HFFc6 (cell line): ENCODE measurements at places on chromosomes 1 and 21.

DNA sequence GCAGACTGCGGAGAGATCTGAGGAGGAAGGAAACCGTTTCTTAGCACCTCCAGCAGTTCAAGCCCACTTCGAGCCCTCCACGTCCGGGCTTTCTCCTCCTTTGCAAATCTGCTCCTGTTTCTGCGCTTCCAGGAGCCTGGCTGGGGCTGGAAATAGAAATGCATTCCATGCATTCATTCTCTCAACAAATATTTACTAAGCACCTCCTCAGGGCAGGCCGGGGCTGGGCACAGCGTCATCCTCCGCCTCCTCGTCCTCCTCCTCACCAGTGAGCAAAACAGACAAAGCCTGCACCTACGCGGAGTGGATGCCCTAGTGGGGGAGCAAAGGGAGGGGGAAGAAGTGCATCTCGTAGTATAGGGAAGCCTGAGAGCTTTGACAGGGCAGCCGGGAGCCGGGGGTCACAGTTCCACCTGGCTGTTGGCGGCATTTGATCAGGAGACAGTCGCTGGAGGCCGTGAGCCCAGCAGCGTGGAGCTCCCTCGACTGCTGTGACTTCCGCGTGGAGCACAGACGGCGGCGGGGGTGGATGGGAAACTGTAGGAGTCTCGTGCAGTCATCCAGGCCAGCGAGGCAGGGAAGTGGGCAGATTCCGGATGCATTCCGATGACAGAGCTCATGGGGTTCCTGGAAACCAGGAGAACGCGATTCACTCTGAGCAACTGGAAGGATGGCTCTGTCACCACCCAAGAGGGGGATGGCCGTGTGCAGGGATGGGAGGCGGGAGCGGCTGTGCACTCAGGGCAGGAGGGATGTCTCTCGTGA, 93.5 kb downstream of the SIK1 start:
- H3K4me1 ChIP-seq, result peaks cover 32% of the 10 kb centered on the region
- H3K36me3 ChIP-seq, result peaks cover 10% of the 10 kb centered on the region
- peak; percentile 95 for DNase-seq
- peak overlapping the region; percentile 100 for H3K27ac ChIP-seq

DNA sequence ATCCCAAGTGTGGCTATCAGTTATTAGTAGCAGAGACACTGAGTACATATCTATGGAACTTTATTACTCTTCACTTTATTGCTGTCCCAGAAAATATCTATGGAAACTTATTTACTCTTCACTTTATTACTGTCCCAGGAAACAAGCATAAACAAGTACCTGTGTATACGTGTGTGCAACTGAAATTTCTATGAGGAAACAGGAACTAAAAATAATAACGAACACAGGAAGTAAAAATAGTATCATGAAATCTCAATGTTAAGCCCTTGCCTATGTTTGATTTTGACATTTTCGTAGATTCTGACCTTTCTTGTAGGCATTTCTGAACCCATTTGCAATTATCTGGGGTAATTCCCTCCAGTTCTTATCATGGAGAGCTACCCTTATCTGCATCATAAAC, 64.9 kb upstream of the KRTAP19-8 start:
- peaks cover 2% of the 10 kb centered on the region; the same call in 1 of the 2 replicates for H3K27me3 ChIP-seq
- H3K4me3 ChIP-seq, result no peak overlapping the region
- H3K27ac ChIP-seq, result no peak overlapping the region
- H3K4me1 ChIP-seq, result no peaks in the 10 kb centered on the region

DNA sequence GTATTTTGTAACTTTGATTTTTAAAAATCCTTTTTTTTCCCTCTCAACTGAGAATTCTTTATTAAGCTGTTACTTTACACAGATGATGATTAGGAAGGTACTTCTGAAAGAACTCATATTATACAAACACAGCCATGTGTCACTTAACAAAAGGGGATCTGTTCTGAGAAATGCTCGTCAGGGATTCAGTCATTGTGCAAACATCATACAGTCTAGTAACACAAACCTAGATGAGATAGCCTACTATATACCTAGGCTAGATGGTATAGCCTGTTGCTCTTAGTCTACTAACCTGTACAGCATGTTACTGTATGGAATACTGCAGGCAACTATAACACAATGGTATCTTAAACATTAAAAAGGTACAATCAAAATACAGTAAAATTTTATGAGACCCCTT, 24.9 kb downstream of the AHCTF1 start:
- no peaks in the 10 kb centered on the region for H3K27me3 ChIP-seq
- peaks cover 5% of the 10 kb centered on the region; the same call in 1 of the 2 replicates for H3K4me1 ChIP-seq
- H3K36me3 ChIP-seq, result peaks cover 19% of the 10 kb centered on the region
- no peak overlapping the region for H3K4me3 ChIP-seq
- H3K27ac ChIP-seq, result no peak overlapping the region
- DNase-seq, result no peak

DNA sequence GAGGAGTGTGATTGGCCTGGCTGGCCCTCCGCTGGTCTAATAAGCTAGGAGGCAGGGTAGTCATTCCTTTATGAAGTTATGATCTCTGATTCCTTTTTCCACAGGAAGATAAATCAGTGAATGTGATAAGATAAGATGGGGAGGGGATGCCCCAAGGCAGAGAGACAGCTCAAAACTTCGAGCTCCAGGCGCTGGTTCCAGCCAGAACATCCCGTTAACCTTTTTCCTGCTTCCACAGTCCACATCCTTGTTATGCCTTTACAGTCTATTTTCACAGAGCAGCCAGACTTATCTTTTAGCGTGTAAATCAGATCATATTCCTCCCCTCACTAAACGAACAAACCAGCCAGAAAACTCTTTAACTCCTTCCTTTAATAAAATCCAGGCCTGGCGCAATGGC, 38.5 kb upstream of the BMP8B start:
- H3K27ac ChIP-seq, result no peak overlapping the region; the same call in 1 of the 2 replicates
- peaks cover 6% of the 10 kb centered on the region for H3K27me3 ChIP-seq
- peaks cover 44% of the 10 kb centered on the region for H3K4me1 ChIP-seq

DNA sequence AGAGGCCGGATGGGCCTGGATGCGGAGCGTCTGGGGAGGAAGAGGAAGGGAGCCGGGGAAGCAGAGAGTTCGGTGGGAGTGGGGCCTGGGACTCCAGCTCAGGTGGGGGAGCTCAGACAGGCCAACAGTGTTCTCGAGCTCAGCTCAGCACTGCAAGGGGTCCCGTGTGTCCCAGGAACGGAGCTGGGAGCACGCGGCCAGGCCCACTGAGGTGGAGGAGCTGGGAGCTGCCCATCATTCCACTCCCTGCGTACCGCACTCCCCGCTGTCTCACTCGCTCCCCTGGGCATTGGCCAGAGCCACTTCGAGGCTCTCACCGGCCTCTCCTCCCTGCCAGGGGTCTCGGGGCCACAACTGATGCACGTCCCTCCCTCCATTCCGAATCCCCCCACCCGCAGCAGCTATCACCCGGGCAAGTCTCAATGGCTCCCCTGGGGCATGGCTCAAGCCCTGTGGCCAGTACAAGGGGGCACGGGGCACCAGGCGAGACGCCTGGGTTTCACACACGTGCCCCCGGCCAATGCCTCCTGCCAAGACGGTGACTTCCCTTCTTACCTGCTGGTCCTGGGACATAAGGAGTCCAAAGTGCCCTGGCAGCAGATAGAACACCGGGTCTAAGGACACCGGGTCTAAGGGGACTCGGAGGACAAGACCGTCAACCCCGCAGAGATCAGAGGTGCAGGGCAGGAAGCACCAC, 30.3 kb upstream of the COL6A2 start:
- H3K27me3 ChIP-seq, result no peaks in the 10 kb centered on the region
- H3K36me3 ChIP-seq, result peaks cover 2% of the 10 kb centered on the region
- H3K4me3 ChIP-seq, result no peak overlapping the region
- no peak for DNase-seq
- H3K27ac ChIP-seq, result no peak overlapping the region
- peaks cover 19% of the 10 kb centered on the region for H3K4me1 ChIP-seq

DNA sequence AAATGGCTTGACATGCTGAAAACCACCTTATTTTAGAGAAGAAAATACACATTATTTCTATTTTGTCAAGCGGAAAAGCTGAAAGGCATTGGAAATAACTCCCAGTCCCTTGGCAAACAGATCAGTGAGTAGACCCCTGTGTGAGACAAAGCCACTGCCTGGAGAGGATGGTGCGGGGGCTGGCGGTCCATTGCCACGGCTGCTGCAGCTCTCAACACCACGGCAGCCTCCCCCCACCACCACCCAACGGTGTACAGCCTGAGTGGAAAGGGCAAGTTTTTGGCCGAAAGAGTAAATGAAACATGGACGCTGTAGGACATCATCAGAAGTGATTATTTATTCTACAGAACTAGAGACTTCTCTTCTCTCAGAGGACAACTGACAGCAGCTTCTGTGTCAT, 84.6 kb downstream of the PEX14 start:
- H3K27me3 ChIP-seq, result no peaks in the 10 kb centered on the region; the same call in 1 of the 2 replicates
- H3K36me3 ChIP-seq, result peaks cover 21% of the 10 kb centered on the region
- no peak overlapping the region for H3K27ac ChIP-seq
- peaks cover 17% of the 10 kb centered on the region for H3K4me1 ChIP-seq
- DNase-seq, result no peak
- no peak overlapping the region for H3K4me3 ChIP-seq

DNA sequence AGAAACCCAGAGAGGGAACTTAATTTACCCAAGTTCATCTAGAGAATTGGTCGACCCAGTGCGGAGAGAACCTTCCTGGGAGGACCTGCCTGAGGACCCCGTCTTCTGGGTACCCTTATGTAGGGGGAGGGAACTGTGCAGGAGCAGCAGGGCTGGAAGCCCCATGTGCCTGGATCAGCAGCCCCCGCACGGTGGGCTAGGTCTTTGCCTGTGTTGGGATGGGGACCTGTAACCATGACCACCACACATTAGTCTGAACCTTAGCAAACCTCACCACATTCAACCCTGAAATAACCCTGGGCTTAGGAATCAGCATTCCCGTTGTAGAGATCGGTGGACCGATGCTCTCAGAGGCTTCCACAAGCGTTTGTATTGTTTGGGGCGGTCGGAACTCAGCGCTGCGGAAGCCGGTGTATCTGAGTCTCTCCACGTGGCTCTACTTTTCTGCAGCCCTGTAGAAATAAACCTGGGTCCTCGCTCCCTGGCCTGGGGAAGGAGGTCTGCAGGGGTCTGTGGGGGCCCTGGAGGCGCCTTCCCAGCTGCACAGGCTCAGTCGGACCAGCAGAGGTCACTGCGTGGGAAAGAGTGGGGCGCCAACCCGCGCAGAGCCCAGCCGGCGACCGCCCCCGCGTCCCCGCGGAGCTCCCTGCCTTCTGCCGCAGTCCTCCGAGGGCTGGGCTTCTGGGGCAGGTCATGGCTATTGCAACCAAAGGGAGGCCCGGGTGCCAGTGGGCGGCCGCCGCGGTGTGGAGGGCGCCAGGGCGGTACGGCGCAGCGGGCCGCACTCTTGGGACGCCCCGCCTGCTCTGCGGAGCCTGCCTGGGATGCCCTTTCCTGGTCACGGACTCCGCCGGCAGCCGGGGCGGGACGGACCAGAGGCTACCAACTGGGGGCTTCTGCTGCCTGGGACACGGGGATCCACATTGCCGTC, 36.2 kb upstream of the KCNA10 start:
- DNase-seq, result no peak
- H3K4me3 ChIP-seq, result no peak overlapping the region
- no peak overlapping the region for H3K27ac ChIP-seq

GRCh38 chr1:145730900-145731299, 11.6 kb downstream of the CD160 start:
- H3K27me3 ChIP-seq, result peaks cover 2% of the 10 kb centered on the region; the same call in 1 of the 2 replicates
- no peak for DNase-seq
- H3K36me3 ChIP-seq, result peaks cover 41% of the 10 kb centered on the region
- no peak overlapping the region for H3K4me3 ChIP-seq
- no peak overlapping the region for H3K27ac ChIP-seq
